ENCODE measurements at places on chromosomes 12 and 14.

GRCh38 chr12:114995891-114996290 is 311.9 kb upstream of the TBX3 start:
- DNase-seq: no peak

DNA sequence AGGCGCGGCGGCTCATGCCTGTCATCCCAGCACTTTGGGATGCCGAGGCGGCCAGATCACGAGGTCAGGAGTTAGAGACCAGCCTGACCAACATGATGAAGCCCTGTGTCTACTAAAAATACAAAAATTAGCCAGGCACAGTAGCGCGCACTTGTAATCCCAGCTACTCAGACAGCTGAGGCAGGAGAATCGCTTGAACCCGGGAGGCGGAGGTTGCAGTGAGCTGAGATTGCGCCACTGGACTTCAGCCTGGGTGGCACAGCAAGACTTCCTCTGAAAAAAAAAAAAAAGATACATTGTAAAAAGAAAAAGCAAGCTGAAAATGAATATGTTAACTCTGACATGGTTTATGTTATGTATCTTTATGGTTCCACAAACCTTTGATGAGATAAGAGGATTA is 33.6 kb downstream of the RPGRIP1 start:
- DNase-seq: no peak

GRCh38 chr12:95224202-95225170 is 6.9 kb downstream of the VEZT start:
- no peak for DNase-seq

- DNase-seq: no peak
These were observed 479.7 kb upstream of the RGS6 start for GRCh38 chr14:71452539-71452938.

GRCh38 chr12:118064608-118065007 is 3.6 kb upstream of the WSB2 start:
- no peak for DNase-seq

- DNase-seq: no peak
These were observed 4.0 kb downstream of the PTGER2 start for GRCh38 chr14:52318062-52318461.

DNA sequence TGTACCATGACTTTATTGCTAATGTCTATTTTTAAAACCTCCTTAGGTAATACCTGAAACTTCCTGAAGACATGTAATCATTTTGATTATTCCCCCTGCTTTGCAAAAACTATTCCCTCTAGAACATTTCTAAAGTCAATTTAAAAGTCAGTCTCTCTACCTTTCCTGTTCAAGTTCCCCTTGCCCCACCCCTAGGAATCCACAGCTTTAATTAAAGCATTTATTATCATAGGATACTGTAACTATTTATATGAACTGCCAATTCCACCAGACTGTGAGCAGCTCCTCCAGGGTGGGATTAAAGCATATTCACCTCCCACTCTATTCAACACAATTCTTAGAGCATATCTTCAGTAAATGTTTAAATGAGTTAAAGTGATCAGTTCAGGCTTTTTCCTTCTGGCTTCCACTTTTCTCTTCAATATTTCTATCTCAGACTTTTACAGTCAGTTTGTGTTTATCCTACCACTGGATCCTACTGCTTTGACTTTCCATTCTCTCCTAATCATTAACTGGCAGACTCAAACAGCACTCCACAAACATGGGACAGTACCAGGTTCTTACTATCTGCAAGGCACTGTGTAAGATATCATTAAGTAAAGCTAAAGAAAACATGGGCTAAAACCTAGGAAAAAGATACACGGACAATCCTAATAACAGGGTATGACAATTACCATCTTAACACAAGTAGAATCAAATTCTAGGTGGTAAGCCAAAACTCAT is 39.1 kb downstream of the PTPN21 start:
- DNase-seq: no peak

DNA sequence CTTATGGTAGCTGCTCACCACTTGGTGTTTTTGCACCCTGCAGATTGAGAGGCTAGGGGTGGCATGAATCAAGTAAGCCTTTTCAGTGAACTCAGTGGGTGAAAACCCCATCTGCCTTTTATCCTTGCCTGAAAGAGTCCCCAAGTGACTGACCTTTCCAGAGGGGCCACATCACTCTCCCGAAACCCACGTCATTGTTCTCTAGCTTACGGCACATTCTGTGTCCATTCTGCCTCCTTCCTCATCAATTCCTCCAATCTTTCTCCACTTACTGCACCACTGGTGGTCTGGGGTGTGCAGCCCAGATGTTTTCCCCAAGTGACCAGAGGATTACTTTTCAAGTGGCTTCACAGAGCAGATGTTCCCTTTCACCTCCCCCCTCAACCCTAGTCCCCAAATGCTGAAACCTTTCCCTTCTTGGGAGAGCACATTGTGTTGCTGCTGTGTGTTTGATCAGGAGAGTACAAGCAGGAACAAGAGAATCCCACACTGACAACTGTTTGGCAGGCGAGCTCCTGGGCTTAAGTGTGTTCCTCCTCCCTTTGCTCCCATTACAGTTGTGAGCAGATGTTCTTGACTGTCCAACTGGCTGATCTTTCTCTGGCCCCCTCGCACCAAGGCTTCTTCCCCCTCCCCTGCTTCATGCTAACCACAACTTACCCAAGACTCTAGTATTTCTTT is 138.0 kb upstream of the IGF1 start:
- DNase-seq: no peak

- no peak for DNase-seq
These were observed 134.9 kb upstream of the FOXN3 start for GRCh38 chr14:89551955-89552354.

DNA sequence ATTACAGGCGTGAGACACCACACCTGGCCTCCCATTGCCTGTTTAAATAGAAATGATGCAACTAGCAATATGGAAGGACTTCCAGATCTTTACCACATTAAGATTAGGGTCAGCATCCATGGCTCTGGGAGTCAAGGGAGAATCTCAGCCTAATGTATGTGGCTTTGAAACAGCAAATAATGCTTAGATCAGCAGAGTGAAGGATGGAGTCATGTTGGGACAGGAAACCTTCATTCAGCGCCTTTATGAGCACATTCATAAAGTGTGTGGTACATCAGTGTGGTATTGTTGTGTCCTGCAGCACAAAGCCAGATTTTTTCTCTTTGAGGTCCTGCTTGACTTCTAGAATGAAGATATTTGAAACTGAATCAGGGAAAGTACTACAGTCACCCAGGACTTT is 15.3 kb upstream of the SPSB2 start:
- no peak for DNase-seq
